HT1080 (cell line): ENCODE measurements at places on chromosomes 3 and 15. TPM values are rescaled to one million over a fixed set of nuclear protein-coding genes. Genes with fewer than 3 reads are reported as not detected.

DNA sequence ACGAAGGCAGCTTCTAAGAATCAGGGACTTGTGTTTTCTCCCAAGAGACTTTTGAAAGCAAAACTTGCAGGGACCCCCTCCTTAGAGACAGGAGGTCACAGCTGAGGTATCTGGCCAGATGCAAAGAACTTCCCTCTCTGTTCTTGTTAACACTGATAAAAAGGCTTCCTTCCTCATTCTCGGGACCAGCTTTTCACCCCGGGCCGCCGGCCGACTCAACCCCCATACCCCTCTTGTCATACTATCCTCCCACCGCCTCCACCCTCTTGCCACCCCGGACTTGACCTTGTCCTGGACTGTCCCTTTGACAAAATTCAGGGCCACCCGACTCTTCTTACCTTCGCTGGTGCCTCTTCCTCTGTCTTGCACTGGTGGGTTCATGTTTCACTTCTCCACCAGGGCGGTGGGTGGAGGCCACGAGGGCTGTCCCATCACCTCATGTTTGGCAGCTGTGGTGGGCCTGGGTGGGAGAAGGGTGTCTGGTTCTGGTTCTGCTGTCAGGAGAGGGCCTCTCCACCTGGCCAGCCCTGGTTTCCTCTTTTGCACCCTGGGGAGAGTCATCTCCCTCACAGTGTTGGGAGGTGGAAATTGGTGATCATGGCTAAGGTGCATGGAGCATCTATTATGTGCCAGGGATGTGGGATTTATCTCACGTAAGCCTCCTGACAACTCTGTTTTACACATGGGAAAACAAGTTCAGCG lies 32.5 kb downstream of the BHLHE40 start:
- DNase-seq: no peak

GRCh38 chr3:3801494-3801841 lies 2.2 kb downstream of the LRRN1 start:
- no peak for DNase-seq

DNA sequence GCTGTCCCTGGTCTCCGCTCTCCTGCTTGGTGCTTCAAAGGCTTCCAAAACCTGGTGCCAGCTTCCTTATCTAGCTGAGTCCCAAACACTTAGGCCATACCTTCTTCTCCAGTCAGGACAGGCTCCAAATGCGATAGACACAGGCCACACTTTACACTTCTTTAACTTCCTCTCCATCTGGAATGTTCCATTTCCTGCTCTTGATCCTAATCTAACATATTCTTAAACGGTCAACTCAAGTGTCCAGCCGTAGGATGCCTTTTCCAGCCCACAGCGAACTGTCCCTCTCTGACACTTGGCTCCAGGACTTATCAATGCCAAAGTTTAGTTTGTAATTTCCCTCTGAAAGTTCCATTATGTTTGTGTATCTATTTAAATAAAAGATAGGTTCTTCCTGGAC lies 19.2 kb upstream of the PLA2G4F start:
- DNase-seq: no peak

STXBP5L gene
- 0.05 TPM in 1 of 2 replicates, not detected in the other for total RNA-seq

TNNC1 gene
- total RNA-seq: 0.13 TPM in 1 of 2 replicates, not detected in the other

GRCh38 chr3:144923046-144923775 lies 951.6 kb downstream of the DIPK2A start:
- DNase-seq: no peak

GRCh38 chr3:81643721-81644120 lies 117.7 kb downstream of the GBE1 start:
- DNase-seq: peak; percentile 30

DNA sequence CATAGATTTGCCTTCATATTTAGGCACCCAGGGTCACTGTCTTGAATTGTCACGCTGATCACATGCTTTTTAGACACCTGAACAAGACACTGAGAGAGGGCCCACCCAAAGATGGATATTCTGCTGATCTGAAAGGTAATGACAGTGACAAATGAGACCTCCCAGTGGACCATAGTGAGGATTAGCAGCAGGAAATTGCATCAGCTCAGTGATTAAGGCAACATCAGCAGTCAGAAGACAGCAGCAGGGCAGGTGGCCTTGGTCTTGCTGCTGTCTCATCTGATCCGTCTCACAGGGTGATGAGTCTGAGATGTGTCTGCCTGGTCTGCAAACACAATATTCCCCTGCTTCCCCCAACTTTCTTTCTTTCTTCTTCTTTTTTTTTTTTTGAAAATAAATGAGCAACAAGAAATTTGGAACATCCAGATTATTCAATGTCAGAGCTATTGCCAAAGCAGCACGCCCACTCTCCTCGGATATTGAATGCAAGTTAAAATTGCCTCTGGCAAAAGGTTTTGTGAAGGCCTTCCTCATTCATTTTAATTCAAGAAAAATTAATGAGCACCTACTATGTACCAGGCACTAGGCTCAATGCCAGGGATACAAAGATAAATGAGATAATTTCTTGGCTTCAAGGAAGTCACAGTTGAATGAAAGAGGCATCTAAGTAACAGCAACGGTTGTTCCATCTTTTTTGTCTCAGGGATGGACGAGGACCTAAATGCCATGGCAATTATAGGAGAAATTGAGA lies 14.1 kb downstream of the OTOL1 start:
- DNase-seq: peak; percentile 27

DNA sequence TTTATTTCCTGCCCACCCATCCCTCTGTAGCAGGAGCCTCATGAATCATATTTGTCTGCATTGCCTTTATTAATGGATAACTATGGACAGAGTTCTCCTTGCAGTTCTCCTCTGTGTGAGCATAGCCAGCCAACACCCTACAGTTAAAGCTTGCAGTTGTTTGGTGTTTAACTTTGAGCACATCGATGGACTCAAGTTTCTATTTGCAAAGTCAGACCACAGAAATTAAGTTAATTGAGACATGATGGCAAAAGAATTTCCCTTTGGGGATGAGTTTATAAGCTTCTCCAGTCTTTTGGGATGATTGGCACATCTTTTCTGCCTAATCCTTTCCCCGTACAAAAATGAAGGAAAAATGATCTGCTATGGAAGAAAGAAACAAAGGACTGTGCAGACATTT lies 398.9 kb upstream of the THBS1 start:
- DNase-seq: no peak

CCDC50 gene
- total RNA-seq: 119 and 131 TPM in 2 replicates

- no peak for DNase-seq
Observed at GRCh38 chr3:96449803-96450202, 364.6 kb upstream of the EPHA6 start.

- DNase-seq: no peak
Observed at GRCh38 chr15:25736461-25736860, 126.7 kb downstream of the ATP10A start.

IL17RD gene
- total RNA-seq: 4.3 and 5.7 TPM in 2 replicates

DNA sequence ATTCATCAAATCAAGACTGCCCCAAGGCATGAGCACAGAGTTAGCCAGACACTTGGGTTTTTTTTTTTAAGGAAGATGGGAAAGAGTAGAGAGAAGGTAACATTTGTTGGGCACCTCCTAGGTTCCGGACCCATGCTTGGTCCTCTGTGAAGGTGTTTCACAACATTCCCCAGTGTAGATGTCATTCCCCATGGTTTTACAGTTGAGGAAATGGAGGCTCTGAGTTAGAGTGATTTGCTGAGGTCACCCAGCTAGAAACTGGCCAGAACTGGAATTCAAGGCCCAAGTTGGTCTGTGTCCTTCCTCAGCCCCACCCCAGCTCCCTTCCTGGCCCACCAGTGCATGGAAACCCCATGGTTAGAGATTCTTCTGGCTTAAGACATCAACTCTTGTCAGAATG lies 19.9 kb downstream of the WNT7A start:
- no peak for DNase-seq

DNA sequence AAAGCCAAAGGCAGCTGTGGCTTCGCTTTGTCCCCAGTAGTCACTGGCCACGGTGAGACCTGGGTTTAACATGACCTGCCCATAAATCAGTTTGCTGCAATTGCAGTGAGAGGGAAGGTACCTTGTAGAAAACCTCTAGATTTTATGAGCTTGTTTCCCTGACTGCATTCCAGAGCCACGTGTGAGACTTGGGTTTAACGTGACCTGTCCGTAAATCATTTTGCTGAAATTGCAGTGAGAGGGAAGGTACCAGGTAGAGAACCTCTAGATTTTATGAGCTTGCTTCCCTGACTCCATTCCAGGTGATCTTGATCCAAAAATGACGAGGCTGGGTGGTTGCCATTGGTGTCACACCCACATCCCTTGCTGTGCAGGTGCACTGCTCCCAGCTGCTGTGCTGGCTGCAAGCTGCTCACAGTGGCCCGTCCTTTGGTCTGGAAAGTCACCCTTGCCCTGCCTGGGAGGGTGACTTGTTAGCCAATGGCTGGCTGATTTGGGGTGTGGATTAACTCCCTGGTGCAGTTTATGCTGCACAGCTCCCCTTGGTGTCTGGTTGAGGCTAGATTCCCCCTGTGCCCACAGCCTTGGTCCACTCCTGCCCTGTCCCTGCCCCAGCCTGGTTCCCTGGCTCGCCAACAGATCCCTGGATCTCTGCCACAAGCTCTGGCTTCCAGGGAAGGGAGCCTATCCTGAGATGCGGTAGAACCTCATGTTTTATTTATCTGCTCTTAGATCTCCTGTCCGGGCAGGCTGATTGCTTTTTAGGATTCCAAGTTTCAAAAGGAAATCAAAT lies 192.7 kb upstream of the CTDSPL start:
- DNase-seq: no peak

DNA sequence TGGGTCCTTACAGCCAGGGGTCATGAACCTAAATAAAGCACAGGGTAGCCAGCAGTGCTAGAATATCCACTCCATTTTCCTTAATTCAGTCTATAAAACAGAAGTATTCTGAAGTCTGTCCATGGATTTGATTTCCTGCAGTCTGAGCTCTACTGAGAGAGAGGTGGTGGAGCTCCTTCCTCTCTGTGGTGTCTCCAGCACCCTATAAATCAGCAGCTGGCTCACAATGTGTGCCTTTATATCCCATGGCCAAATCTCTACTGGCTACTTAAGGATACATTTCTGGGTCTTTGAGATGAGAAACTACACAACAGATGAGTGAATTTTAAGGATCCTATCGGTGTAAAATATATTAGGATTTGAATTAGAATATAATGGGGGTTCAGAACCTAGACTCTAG lies 339.9 kb upstream of the RBMS3 start:
- no peak for DNase-seq

SLC22A14 gene
- not detected in 2 replicates for total RNA-seq

DNA sequence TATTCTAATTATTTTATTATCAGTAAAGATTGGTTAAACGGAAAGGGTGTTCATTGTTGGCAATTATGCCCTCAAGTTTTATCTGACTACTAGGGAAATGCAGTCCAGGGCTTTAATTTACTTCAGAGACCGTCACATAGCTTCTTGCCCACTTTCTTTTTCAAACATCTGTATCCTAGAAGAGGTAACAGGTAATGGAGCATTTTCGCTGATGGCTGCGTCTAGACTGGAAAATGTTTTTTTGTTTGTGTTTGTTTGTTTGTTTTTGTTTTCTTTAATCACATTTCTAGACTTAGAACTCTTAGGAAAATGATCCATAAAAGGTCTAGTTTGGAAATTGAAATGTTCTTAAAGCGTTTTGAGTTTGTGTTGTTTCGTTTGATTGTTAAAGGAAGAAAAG lies 71.4 kb downstream of the ANXA2 start:
- DNase-seq: no peak

PAQR5 gene
- total RNA-seq: 5.3 and 6.5 TPM in 2 replicates

GRCh38 chr3:138381950-138382715 lies 33.8 kb downstream of the MRAS start:
- no peak for DNase-seq

GRCh38 chr3:136249593-136249992 lies 547 bp upstream of the PCCB start:
- peak; percentile 41 for DNase-seq

GRCh38 chr3:128486681-128487537 lies 6.1 kb downstream of the GATA2 start:
- DNase-seq: no peak

GRCh38 chr3:189551007-189551406 lies 80.2 kb upstream of the TP63 start:
- DNase-seq: no peak

DNA sequence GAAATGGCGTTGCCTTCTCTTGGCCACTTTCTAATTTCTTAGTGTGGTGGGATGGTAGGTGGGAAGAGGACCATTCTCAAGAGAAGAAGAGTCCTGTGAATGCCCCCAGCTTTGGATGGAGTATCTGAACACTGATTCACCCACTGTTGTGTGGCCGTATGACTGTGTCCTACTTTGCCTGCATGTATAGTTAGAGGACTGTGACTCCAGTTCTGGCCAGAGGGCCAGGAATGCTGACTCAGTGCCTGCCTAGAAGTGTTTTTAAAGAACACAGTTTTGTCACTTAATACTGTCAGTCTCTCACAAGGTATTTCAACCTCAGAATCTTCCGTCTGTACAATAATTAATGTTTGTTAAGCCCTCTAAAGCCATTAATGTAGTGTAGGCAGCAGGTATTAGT lies 2.1 kb downstream of the SEC61A1 start:
- peak; percentile 57 for DNase-seq

PLSCR2 gene
- not detected in 2 replicates for total RNA-seq

- no peak for DNase-seq
Observed at GRCh38 chr15:79562899-79563298, 130.8 kb downstream of the MINAR1 start.

DNA sequence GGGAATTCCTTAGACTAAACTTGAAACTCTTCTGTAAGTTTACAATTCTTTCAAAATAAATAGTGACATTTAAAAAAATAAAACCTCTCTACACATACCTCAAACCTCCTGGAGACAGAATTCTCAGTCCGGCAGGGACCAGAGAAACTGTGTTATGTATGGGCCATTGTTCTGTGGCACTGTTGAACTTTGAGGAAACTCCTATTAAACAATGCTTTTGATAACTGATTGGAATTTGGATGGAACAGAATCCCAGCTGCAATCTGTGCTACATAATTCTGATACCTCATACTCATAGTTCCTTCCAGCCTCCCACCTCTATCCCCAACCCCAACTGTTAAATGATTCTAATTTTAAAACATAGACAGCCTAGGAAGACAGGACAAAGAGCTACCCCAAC lies 85.0 kb downstream of the TM4SF4 start:
- no peak for DNase-seq

GRCh38 chr3:48686538-48687219 lies 964 bp upstream of the NCKIPSD start:
- no peak for DNase-seq

DISP2 gene
- total RNA-seq: 1.0 and 1.8 TPM in 2 replicates

DNA sequence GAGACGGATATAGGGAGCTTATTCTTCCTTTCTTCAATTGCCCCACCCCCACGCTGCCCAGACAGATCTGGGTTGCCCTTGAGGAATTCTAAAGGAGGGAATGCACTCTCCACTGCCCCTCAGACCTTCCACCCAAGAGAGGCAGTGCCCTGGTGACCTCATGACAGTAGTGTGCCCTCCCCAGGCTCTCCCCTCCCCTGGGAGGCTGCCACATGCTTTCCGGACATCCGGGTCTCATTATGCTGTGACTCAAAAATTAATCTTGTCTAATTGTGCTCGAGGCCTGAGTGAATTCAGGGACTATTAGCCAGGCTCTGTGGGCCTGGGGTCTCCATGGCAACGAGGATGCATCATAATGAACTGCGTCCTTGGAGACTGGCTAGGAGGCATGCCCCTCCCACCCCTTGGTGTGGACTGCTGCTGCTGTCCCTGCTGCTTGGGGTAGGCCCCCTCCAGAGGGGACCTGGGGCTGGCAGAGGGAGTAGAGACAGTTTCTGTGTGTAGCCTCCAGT lies 20.8 kb downstream of the CORO2B start:
- no peak for DNase-seq
